ENCODE measurements at places on chromosomes 6 and 20. TPM values are rescaled to one million over a fixed set of nuclear protein-coding genes. Genes with fewer than 3 reads are reported as not detected.

The KCNS1 gene
- total RNA-seq: not detected

DNA sequence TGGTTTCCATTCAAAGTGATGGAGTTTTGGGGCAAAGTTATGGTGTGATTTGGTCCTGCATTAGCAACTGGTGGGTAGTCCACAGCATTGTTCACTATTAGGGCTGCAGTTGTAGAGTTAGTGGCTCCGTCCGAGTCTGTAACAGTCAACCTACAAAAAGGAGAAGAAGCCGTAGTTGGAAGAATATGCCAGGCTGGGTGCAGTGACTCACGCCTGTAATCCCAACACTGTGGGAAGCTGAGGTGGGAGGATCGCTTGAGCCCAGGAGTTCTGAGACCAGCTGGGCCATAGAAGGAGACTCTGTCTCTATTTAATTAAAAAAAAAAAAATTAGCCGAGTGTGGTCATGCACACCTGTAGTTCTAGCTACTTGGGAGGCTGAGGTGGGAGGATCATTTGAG is 69.5 kb downstream of the KIAA0319 start:
- no peak for DNase-seq

DNA sequence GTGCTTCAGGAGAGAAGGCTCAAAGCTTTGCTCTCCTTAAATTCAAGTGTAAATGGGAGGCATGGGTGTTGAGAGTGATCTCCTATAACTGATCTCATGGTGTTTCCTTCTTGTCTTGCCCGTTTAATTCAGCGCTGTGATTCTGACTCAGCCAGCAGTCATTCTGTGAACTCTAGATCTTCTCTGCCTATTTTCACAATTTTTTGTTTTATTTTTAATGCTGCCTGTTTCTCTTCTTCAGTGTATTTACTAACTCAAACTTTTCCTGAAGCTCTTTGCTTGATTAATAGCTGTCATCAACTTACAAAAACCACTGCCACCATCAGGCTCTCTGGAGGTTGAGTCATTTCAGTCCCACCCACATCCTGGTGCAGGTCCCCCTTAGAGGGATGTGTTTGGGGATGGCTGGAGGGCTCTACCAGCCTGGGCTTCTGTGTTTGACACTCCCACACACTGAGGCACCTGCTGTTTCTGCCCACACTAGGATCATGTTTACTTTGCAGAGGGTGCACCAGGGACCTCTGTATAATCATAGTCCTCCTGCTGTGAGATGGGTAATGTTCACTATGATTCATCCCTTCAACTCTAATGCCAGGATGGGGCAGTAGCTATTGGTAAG is 94.0 kb downstream of the SHLD1 start:
- no peak for DNase-seq

The SUPT3H gene
- total RNA-seq: 12.9 TPM

Data from sciatic nerve (tissue), 2 donors.